T-helper 2 cell (primary cell): ENCODE measurements at places on chromosomes 3 and 15.

DNA sequence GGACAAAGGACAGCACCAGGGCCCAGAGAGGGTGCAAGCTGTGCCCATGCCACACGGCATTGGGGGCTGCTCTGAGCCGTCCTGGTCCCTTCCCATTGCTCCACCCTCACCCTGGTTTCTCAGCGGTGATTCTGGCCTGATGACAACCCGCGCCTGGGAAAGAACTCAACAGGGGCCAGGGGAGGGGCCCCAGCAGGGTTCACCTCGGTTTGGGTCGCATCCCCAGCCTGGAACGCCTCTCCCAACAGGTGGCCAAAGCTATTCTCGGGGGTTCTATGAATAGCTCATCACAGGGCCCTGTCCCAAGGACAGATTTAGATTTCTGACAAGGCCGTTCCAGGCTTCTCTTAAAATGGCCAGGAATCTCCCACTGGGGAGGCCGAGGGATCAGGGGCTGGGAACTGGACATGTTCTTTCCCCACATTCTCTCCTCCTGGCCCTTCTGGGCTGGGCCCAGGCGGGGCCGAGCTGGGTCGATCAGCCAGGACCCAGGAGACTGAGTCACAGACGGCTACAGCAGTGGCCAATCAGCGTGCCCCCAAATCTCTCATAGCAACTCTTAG is 17.9 kb downstream of the GRIP2 start:
- no peak for DNase-seq

DNA sequence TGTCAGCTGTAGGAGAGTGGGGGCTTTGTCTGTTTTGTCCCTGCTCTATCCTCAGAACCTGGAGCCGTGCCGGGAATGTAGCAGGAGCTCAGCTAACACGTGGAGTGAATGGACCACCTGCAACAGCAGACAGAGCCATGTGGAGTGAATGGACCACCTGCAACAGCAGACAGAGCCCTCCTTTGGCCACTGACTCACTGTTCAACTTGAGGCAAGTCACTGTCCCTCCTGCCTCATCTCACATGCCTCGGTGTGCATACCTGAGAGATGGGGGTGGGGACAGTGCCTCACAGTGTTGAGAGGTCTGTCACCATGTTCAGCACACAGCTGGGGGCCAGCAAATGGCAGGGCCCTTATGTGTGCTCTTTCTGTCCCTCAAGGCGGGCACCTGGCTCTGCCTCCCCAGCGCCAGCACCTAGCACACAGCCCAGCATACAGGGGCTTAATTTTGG is 27.9 kb downstream of the FEM1B start:
- DNase-seq: no peak

GRCh38 chr3:189756582-189757078 is 125.4 kb downstream of the TP63 start:
- DNase-seq: no peak

DNA sequence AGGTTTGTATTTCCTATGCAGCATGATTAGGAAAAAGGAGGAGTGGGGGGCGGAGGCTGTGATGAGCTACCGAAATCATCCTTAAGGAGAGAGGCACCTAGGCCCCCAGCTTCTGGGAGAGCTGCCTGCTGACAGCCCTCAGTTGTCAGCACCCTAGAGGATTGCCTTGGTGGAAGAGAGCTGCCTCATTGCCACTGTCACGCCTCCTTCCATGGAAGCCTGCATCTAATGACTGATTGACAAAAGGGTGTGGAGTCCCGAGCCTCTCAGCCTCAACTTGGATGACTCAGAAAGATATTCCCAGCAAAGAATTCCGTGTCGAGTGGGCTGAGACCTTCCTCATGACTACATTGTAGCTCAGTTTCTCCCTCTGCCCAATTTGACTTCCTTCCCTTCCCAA is 320.4 kb upstream of the PROK2 start:
- no peak for DNase-seq

DNA sequence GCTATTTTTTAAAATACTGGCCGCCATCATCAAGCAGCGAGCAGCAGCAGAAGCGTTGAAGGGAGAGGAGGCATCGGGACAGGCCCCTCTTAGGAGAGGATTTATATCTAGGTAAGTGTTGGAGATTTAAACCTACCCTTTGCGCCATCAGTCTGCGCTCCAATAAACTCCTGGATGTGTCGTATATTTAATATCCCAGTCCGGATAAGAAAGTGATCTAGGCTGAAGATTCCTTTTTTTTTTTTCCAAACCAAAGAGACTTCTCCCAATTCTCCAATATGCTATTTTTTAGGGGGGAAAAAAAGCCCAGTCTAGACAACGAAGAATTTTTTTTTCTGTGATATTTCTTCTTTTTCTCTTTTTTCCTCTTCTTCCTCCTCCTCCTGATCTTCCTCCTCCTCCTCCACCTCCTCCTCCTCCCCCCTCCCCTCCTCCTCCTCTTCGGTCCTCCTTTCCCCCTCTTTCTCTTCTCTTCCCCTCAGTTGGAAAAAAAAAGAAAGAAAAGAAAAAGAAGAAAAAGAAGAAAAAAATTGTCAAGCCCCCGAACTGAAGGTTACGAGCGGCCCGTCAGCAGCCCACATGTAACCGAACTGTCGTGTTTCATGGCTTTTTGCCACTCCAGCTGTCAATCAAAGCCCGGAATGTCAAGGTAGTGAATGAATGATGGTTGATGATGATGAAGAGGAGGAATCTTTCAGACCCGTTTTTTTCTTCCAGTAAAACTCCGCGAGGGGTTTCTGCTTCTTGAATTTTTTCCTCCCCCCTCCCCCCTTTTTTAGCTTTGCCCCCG is 835 bp downstream of the MEIS2 start:
- DNase-seq: no peak

DNA sequence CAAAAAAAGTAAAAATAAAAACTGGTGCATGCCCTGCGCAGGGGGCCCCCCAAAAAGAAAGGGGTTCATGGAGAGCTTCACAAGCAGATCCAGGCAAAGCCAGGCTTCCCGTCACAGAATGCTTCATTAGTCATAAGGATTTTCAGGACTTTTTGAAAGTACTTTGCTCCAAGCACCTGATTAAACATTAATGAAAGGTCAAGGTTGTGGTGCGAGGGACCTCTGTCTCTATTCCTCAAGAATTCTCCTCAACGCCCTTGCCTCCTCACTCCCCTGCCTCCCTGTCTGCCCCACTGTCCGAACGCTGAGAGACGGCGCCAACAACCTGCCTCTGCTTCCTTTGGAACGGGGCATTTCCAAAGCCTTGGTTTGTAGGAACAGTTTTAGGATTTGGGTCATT is 240.1 kb upstream of the IGF1R start:
- no peak for DNase-seq

DNA sequence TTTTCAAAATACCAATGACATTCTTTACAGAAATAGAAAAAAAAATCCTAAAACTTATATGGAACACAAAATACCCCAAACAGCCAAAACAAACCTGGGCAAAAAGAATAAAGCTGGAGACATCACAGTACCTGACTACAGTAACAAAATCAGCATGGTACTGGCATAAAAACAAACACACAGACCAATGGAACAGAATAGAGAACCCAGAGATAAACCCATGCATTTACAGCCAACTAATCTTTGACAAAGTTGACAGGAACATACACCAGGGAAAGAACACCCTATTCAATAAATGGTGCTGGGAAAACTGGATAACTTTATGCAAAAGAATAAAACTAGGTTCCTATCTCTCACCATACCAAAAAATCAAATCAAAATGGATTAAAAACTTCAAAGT is 36.4 kb downstream of the SCAPER start:
- DNase-seq: no peak

GRCh38 chr15:39776068-39776467 is 6.6 kb downstream of the FSIP1 start:
- no peak for DNase-seq

DNA sequence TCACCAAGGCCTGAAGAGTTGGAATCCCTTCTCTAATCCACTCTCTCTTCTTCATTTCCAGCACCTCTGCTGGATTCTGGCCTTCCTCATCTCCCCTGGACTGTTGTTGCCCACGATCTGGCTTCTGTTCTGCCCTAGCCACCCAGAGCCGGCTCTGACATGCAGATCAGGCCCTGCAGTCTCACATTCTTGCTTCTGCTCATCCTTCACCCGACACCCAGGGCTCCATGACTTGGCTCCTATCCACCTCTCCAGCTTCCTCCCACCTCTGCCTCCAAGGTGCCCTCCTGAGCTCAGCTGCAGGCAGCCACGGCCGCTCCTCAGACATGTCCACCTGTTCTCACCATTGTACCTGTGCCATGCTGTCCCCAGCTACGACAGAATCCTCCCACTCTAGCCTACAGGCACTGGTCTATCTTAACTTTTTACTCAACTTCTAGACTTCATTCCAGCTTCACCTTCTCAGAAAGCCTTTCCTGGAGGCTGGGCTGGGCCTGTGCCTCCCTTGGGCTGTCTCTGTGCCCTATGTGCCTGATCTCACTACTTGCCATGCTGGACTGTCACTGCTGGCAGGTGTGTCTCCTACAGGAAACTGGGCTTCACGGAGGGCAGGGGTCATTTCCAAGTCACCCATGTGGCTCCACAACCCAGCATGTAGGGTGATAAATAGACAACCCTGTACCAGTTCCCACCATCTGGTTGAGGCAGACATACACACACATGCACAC is 16.0 kb upstream of the TBC1D21 start:
- no peak for DNase-seq

DNA sequence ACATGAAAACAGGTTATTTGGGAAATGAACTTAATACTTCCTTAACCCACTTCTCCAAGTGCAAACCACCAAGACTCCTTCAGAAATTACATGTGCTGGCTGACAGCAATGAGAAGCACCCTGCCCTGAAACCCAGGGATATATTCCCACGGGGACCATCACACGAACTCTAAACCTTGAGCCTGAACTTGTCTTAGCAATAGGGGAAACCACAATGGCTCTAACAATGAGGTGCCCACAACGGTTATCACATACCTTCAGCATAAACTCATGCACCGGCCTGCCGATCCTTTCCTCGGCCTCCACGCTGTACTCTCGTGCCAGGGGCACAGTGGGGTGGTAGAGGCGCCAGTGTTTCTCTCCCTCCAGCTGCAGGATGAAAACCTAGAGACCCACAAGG is 13.4 kb downstream of the RIOX2 start:
- DNase-seq: no peak

DNA sequence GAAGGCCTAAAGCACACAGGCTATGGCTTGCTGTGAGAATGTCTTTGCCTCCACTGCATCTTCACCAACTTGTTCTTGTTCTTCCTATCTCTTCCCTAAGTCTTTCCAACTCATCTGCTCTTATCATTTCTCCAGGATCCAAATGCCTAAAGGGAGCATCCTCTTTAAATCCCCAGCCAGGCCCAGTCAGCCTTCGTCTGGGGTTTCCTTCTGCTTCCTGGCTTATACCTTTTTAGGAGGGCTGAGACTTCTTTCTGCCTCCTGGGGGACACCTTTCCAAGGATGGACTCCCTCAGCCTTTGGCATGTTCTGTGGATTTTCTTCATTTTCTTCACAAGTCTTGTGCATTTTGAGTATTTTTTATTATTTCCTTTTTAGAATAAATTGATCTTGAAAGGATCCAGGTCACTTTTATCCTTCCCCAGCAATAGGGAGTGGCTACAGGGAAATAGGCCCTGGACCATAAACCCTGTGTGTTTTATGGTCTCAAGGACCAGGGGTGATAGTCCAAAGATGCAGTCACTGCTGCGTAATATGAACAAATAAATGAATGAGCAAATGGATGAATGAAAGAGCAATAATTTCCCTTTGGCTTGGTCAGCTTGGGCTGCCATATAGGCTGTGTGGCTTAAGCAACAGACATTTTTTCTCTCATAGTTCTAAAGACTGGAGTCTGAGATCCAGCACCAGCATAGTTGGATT is 122.1 kb upstream of the LRIG1 start:
- no peak for DNase-seq

DNA sequence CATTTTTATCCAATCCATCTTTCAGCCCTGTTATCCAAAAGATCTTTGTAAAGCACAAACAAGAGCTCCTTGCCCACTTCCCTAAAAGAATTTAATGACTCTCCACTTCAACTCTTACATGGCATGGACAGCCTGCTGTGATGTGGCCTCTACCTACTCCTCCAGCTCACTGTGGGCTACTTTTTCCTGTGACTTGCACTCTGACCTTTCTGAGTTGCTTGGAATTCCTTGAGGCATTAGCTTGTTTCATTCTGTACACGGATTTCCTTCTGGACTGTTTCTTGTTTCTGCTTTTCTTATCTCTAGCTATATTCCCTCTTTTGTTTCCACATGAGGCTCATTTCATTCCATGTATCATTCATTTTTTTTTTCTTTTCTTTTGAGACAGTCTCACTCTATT is 15.2 kb downstream of the QTRT2 start:
- no peak for DNase-seq

GRCh38 chr3:70832089-70832833 is 519.8 kb upstream of the MDFIC2 start:
- no peak for DNase-seq

GRCh38 chr3:157573281-157573680 is 70.1 kb upstream of the VEPH1 start:
- DNase-seq: no peak

DNA sequence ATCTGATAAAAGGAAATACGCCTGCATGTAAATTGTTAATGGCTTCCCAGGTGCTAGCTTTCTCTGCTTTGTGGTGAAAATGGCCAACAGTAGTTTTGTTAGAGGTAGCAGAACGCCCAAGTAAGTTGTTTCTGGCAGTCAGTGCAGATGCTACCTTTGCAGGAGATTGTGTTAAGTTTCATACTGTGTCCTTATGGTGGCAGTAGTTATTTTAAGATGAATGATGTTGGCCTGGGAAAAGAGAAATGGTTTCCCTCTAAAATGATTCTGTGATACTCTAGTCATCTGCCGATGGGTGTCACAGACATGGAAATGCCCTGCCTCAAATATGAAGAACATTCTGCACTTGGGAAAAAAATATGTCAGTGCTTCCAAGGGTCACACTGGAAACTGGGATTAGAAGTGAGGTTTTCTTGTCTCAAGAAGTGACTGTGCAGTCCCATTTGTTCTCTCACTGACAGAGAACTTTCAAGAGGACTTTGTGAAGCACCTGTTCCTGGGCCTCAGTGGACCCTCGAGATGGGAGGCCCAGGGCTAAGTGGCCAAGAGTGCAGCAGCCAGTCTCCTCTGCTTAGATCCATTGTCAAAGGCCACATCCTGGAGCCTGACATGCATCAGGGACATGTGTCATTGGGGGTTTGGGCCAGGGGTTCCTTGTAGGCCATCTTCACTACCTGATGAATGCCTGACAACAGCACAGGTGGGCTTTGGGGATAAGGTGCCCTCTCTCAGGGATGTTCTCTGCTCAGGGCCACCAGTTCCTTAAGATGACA is 393.3 kb downstream of the CACNA2D3 start:
- no peak for DNase-seq

- peak; percentile 71 for DNase-seq
Measured at GRCh38 chr15:69394556-69395282, 19.4 kb upstream of the KIF23 start.

GRCh38 chr3:46062679-46063078 is 35.4 kb upstream of the XCR1 start:
- no peak for DNase-seq
